ENCODE measurements at places on chromosomes 1 and 21. TPM values are rescaled to one million over a fixed set of nuclear protein-coding genes. Genes with fewer than 3 reads are reported as not detected.

Gene FOXD3
- not detected for total RNA-seq

Gene COL8A2
- 2.5 TPM for total RNA-seq

Gene TINAGL1
- 12.2 TPM for total RNA-seq

Gene ARTN
- total RNA-seq = not detected

Gene C1orf21
- 17.6 TPM for total RNA-seq

Gene SH2D1B
- not detected for total RNA-seq

Gene TRIM63
- total RNA-seq = not detected

Gene ENAH
- total RNA-seq = 95.5 TPM

Data from cardiac ventricle fibroblast (primary cell).